ENCODE measurements at places on chromosomes 1 and 21.

GRCh38 chr21:44761747-44762208 is 39.8 kb downstream of the UBE2G2 start:
- no peak for DNase-seq

- DNase-seq: no peak
Measured at GRCh38 chr1:173333581-173333980, 126.5 kb upstream of the TNFSF4 start.

DNA sequence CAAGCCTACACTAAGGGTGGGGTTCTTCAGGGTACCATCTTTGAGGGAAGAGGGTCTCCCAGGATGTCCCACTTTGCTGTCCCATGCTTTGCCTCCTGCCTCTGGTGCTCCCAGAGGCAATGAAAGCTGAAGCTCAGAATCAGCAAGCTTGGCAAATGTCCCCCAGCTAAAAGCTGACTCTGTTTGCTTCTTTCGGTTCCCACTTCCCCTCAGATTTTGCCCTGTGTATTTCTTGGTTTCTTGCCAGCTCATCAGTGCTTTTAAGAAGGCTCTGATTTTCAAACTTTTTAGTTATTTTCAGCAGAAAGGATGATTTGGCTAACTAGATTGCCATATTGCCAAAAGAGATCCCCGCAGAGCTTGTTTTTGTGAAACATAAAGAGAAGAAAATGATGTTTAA is 33.1 kb upstream of the COG2 start:
- no peak for DNase-seq

DNA sequence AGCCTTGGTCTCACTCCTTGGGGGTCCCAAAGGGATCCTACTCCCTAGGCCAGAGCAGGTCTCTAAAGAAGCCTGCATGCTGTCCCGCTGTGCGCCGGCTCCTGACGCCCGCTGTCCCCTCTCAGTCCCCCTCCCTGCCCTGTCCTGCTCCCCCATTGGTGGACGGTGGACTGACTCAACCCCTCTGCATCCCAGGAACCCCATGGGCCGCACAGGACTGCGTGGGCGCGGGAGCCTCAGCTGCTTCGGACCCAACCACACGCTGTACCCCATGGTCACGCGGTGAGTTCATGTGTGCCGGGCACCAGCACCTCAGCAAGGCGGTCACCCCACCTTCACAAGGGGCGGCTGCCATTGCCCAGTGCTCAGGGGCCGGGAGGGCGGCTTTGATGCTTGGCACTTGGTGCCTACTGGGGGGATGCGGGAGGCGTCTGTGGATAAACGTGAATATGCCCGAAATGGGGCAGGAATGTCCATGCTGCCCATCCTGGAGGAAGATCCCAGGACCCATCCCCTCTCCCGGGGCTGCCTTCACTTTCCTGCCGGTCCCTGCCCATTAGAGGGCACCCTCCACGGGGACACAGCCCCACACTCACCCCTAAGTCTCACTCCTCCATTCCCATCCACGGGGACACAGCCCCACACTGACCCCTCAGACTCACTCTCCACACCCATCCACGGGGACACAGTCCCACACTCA is 20.2 kb upstream of the LRRC3 start:
- DNase-seq: no peak

DNA sequence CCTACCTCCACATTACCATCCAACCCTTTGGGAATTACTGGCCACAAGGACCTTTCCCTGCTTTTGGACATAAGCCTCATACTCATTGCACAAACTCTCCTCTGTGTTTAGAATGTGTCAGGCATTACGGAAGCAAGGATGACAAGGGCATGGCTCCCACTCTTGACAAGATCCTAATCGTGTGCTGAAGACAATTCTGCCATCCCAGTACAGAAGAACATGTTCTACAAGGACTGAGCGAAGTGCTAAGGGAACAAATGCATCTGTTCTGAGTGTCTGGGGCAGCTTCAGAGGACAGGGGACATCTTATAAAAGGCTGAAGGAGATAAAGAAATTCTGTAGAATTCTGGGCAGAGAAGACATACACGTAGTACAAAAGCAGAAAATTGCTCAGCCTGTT is 378.5 kb upstream of the CAMK1G start:
- DNase-seq: no peak

- no peak for DNase-seq
Measured at GRCh38 chr1:18239671-18240070, 132.1 kb downstream of the IGSF21 start.

Measured in NCI-H2171 treated with DMSO at 0.1 percent for 48 hours (cell line).